ENCODE measurements at places on chromosomes 4 and X.
A peak's percentile ranks its signal among the peaks of the same experiment; 100 is the strongest.

DNA sequence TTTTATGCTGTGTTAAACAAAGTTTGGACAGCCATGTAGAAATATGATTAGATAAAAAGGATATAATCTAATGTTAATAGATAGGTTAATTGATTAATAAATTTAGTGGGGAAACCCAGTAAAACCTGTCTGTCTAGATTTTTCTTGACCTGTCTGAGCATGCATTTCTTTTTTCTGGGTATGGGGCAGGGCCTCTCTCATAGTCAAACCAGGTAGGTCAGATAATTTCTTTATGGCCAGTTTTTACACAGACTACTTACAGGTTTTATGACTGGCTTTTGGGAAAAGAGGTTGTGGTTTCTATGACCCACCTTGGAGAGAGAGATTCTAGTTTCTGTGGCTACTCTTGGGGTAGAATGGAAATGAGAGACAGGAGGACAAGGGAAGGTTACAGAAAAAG is 135.6 kb upstream of the EPHA5 start:
- no peak for DNase-seq

- no peak for DNase-seq
Observed at GRCh38 chrX:46687619-46688018, 71.3 kb downstream of the SLC9A7 start.

DNA sequence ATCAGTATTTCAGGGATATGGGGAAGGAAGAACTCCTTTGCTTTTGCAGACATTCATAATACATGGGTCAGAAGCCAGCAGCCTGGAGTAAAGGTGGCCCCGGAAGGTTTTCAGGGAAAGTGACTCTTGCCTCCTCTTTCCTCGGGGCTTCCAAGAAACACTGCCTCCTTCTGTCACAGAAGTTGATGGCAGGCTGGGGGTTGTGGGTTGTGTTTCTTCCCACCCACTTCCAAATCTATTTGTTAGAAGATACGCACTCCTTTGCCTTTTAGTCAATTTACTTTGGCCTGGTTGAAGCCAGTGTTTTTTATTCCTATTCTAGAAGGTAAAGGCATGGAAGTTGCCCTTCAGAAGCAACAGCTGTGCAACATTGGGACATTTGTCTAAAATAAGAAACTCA is 19.7 kb downstream of the KIT start:
- no peak for DNase-seq

DNA sequence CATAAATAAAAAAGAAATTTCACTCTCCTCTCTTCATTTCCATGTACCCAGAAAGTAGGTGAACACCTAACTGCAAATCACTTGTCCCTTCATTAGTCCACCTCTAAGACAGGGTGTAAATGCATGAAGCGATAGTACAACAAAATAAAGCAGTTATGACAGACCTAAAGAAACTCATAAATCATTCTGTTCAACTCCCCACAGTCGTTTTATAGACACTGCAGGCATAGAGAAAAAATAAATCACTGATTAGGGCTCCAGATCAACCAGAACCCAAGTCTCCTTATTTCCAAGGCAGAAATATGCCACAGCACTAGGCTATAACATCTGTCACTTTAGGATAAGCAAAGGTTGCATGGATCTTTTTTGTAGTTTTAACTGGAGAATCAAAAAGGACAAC is 3.0 kb downstream of the RASGEF1B start:
- no peak for DNase-seq

GRCh38 chr4:176721459-176721858 is 71.3 kb downstream of the VEGFC start:
- no peak for DNase-seq

DNA sequence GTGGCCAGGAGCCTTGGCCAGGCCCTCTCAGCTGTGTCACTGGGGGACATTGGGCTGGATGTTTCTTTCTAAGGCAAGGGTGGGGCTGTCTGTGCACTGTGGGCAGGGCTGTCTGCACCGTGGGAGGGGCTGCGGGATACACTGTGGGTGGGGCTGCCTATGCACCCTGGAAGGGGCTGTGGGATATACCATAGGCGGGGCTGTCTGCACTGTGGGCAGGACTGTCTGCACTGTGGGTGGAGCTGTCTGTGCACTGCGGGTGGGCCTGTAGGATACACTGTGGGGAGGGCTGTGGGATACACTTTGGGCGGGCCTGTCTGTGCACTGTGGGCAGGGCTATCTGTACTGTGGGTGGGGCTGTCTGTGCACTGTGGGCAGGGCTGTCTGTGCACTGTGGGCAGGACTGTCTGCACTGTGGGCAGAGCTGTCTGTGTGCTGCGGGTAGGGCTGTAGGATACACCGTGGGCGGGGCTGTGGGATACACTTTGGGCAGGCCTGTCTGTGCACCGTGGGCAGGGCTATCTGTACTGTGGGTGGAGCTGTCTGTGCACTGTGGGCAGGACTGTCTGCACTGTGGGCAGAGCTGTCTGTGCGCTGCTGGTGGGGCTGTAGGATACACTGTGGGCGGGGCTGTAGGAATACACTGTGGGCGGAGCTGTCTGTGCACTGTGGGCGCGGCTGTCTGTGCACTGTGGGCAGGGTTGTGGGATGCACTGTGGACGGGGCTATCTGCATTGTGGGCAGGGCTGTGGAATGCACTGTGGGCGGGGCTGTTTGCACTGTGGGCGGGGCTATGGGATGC is 31.1 kb downstream of the ACOX3 start:
- no peak for DNase-seq

DNA sequence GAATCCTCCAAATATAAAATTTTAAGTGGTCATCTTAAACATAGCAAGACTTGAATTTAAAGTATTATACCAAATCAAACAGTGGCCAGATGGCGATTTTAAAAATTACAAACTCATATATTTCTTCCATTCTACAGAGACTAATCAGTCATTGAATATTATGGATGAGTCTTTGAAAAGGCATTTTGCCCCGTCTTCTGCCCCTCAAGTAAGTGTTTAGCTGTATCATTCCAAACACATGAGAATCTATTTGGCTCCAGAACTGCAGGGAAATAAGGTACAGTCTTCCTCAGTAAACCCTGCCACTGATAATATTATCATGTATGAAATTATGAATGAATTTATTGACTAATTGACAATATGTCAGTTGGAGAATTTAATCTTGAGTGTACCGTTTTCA is 191.0 kb downstream of the SLC7A11 start:
- no peak for DNase-seq

DNA sequence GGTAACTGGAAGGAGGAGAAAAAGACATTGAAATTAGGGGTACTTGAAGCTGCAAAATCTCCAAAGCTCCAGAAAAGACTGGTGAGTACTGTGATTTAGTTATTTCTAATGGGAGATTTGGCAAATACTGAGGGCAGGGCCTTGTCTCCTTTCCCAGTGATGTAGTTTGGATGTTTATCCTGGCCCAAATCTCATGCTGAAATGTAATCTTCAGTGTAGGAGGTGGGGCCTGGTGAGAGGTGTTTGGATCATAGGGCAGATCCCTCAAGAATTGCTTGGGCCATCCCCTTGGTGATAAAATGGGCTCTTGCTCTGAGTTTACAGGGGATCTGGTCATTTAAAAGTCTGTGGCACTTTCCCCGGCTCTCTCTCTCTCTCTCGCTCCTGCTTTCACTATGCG is 33.1 kb upstream of the GK start:
- no peak for DNase-seq

DNA sequence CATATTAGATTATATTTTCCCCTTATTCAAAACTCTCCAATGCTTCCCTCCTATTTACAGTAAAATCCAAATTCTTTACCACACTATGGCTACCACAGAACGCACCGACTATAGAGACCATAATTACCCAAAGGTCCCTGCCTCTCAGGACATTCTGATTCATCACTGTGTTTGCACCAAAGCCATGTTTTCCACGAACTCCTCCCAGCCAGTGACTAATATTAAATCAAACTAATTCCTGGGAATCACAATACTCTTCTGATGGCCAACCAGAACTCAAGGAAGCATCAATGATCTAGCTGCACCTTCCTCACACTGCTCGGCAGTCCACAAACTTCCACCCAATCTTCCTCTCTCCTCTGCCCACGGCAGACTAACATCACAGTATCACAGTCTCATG is 24.2 kb upstream of the EDNRA start:
- no peak for DNase-seq

DNA sequence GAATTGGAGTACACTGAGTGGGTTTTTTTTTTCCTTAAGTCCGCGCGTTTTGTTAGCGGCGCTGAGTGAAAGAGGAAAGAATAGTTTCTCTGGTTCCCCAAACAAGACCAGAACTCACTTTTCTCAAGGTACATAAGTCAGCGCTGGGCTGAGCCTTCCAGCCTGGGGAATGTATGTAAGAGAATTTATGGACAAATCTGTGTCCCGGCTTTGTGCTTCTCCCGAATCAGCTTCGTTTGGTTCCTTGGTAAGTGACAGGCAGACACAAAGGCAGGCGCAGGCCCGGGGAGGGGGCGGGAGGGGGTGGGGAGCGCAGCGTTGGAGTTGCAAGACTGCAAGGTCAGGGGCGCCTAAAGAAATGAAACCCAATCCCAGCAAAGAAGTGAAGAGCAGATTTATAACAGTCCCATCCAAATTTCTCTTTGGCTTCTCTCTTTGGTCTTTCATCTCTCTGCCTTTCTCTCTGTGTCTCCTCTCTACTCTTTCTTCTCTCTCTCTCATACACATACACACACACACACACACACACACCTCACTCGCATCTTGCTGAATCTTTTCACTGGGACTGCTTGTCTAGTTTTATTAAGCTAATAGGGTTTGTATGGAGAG is 981 bp downstream of the TET2 start:
- peak; percentile 71 for DNase-seq

GRCh38 chr4:156100651-156101050 is 147.0 kb upstream of the CTSO start:
- DNase-seq: no peak

- DNase-seq: no peak
Observed at GRCh38 chrX:136849395-136849794, 31.1 kb downstream of the RBMX start.

GRCh38 chr4:25861951-25862410 is 807 bp downstream of the SEL1L3 start:
- no peak for DNase-seq
